ENCODE measurements at places on chromosomes 6 and 20. TPM values are rescaled to one million over a fixed set of nuclear protein-coding genes. Genes with fewer than 3 reads are reported as not detected.

- no peak overlapping the region for H3K27ac ChIP-seq
- no peaks in the 10 kb centered on the region for H3K4me1 ChIP-seq
- H3K4me3 ChIP-seq, result no peak overlapping the region
- DNase-seq, result no peak
- H3K36me3 ChIP-seq, result no peaks in the 10 kb centered on the region
Observed at GRCh38 chr6:135883045-135883444, 31.5 kb downstream of the PDE7B start.

DNA sequence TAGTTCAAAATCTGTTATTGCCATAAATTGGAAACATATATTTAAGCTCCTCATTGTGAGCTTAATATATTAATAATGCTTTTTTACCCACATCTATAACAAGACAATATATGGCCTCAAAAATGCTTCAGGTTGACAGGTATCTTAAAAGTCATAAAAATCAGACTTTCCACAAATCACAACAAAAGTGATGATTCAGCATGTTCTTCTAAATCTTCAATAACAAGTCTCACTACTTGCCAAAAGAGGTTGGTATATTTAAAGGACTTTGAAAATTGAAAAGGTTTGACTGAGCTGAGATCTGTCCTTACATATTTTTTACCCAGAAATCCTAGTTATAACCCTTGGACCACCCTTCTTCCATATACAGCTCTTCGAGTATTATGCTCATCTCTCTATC, 41.7 kb downstream of the ASCC3 start:
- H3K4me1 ChIP-seq, result no peaks in the 10 kb centered on the region
- H3K27me3 ChIP-seq, result no peaks in the 10 kb centered on the region
- no peak overlapping the region for H3K27ac ChIP-seq
- DNase-seq, result no peak

- peaks cover 45% of the 10 kb centered on the region for H3K4me1 ChIP-seq
- H3K4me3 ChIP-seq, result peak overlapping the region; percentile 84
- no peaks in the 10 kb centered on the region for H3K27me3 ChIP-seq
- no peaks in the 10 kb centered on the region for H3K36me3 ChIP-seq
- DNase-seq, result no peak
- peak overlapping the region; percentile 96 for H3K27ac ChIP-seq
Observed at GRCh38 chr6:69796073-69796641, 653 bp downstream of the LMBRD1 start.

GRCh38 chr6:841569-841968, 148.6 kb upstream of the EXOC2 start:
- no peaks in the 10 kb centered on the region for H3K27me3 ChIP-seq
- peaks cover 10% of the 10 kb centered on the region for H3K4me1 ChIP-seq
- no peaks in the 10 kb centered on the region for H3K36me3 ChIP-seq

GRCh38 chr6:168044521-168045130, 34.4 kb downstream of the FRMD1 start:
- no peaks in the 10 kb centered on the region for H3K4me1 ChIP-seq
- H3K27me3 ChIP-seq, result no peaks in the 10 kb centered on the region
- H3K4me3 ChIP-seq, result no peak overlapping the region
- no peaks in the 10 kb centered on the region for H3K36me3 ChIP-seq
- H3K27ac ChIP-seq, result no peak overlapping the region

DNA sequence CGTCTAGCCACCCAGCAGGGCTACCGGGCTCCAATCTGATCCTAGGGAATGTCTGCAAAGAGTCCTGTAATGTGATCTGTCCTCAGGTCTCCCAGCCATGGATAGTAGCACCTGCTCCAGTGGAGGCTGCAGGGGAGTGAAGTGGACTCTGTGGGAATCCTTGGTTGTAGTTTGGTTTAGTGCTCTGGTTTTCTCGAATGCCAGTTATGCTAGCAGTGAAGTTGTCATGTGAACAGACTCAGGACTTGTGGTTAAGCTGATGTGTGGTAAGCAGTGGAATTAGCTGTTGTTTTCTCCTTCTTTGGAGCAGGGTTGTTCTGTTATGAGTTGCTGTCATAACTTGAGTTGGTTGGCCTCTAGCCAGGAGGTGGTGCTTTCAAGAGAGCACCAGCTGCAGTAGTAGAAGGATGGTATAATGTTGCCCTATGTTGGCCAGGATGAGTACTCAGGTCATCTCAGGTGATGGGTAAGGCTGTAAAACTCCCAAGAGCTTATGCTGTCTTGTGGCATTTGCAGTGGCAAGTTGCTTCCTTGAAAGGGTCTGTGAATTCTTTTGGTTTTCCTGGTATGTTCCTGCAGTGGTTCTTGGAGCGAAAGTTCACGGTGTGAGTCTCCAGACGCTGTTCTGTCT, 390.2 kb downstream of the UTRN start:
- H3K36me3 ChIP-seq, result no peaks in the 10 kb centered on the region
- no peak for DNase-seq
- H3K27ac ChIP-seq, result no peak overlapping the region
- H3K4me1 ChIP-seq, result peaks cover 19% of the 10 kb centered on the region
- H3K27me3 ChIP-seq, result no peaks in the 10 kb centered on the region

GRCh38 chr6:28218312-28219248, 6.5 kb upstream of the ZSCAN9 start:
- peaks cover 5% of the 10 kb centered on the region for H3K4me1 ChIP-seq
- H3K4me3 ChIP-seq, result peak overlapping the region; percentile 68
- H3K27me3 ChIP-seq, result peaks cover 4% of the 10 kb centered on the region
- DNase-seq, result no peak
- H3K27ac ChIP-seq, result peak overlapping the region; percentile 70

DNA sequence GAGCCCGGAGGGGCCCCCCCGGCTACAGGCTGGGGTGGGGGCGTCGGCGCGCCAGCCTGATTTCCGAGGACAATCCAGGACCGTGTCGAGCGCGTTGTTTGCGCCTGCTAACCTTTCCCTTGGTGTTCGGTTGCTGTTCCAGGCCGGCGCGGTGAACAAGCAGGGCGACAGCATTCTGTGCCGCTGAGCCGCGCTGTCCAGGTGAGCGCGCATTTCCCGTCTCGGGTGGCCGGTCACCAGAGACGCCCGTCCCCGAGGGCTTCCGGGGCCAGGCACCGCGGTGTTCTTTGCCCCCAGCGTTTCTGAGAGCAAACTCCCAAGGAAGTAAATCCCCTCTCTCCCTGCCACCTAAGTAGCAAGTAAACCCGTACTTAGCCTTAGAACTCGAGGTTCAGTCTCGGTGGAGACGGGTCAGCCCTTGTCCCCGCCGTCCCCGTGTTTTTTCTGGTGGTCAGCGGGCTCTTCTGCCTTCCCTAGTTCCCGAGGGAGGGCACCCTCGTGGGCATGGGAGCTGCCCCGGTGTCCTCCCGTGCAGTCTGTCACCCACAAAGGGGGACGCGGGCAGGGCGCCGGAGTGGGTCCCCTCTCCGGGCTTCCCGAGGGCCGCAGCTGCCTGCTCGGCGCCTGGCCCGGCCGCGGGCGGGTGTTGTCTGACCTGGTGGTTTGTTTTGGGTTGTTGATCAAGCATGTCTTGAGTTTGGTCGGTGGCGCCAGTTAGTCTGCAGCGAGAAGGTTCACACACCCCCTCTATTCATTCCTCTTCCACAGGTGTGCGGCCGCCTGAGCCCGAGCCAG, 1.5 kb downstream of the ID4 start:
- H3K4me1 ChIP-seq, result peaks cover 60% of the 10 kb centered on the region
- no peaks in the 10 kb centered on the region for H3K27me3 ChIP-seq
- H3K4me3 ChIP-seq, result peak overlapping the region; percentile 84
- H3K36me3 ChIP-seq, result no peaks in the 10 kb centered on the region

DNA sequence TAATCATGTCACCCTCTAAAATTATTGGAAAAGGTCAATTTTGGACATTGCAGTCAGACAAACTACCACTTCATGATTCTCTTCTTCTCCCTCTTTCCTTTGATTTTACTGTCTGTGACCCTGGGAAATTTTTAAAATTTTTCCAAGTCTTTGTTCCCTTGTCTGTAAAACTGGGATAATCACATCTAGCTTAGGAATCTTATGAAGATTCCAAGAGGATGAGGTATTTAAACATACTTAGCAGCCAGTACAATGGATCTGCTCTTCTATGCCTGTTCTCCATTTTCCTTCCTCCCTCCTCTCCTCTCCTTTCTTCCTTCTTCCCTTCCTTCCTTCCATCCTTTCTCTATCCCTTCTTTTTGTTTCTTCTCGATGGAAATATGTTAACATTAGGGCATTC, 651.6 kb upstream of the MARCKS start:
- no peak for DNase-seq
- no peaks in the 10 kb centered on the region for H3K36me3 ChIP-seq
- H3K27me3 ChIP-seq, result no peaks in the 10 kb centered on the region
- H3K4me3 ChIP-seq, result no peak overlapping the region

DNA sequence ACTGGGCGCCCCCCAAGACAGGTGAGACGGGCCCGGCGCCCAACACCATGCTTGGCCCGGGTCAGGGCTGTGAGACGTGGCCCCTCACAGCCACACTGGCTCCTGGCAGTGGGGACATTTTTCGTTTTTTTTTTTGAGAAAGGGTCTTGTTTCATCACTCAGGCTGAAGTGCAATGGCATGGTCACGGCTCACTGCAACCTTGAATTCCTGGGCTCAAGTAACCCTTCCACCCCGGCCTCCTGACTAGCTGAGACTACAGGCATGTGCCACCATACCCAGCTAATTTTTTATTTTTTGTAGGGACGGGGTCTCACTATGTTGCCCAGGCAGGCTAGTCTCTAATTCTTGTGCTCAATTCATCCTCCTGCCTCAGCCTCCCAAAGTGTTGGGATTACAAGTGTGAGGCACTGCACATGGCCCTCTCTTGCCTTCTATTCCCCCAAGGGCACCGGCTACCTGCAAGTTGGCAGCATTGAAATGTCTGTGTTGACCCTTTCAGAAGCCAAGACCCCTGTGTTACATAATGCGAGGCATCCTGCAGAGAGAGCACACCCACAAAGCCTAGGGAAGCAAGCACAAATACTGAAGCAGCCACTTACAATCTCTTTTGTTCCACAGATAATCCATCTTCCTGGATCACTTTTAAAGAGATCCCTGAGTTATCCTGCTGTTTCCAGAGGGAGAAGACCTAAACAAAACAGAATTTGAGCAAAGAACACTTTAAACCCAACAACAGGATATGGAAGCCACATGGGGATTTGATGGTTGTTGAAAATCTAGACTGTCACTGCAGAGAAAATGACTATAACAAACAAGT, 57.5 kb upstream of the SLC4A11 start:
- peaks cover 21% of the 10 kb centered on the region for H3K36me3 ChIP-seq
- DNase-seq, result no peak
- no peak overlapping the region for H3K4me3 ChIP-seq
- H3K27ac ChIP-seq, result no peak overlapping the region
- H3K4me1 ChIP-seq, result no peaks in the 10 kb centered on the region

GRCh38 chr6:78492351-78493017, 374.9 kb upstream of the IRAK1BP1 start:
- no peak for DNase-seq
- H3K4me3 ChIP-seq, result no peak overlapping the region
- no peaks in the 10 kb centered on the region for H3K36me3 ChIP-seq
- H3K4me1 ChIP-seq, result no peaks in the 10 kb centered on the region

DNA sequence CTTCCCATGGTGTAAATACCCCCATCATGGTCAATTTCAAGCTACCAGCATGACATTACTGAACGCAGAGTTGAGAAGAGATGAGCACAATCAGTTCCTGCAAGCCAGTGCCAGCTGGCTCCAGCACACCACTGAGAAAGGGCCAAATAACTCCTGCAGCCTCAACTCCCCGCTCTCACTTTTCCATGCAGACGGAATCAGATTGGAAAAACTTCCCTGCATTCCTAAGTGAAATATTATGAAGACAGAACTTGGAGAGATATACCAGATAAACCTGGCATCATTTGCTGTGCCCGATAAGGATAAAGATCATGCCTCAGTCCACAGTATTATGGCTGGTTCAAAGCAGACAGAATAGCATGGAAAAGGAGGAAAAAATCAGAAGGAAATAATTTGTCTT, 56.7 kb downstream of the FILIP1 start:
- H3K27ac ChIP-seq, result peak overlapping the region; percentile 77
- H3K4me3 ChIP-seq, result no peak overlapping the region
- DNase-seq, result no peak
- H3K4me1 ChIP-seq, result peaks cover 26% of the 10 kb centered on the region

DNA sequence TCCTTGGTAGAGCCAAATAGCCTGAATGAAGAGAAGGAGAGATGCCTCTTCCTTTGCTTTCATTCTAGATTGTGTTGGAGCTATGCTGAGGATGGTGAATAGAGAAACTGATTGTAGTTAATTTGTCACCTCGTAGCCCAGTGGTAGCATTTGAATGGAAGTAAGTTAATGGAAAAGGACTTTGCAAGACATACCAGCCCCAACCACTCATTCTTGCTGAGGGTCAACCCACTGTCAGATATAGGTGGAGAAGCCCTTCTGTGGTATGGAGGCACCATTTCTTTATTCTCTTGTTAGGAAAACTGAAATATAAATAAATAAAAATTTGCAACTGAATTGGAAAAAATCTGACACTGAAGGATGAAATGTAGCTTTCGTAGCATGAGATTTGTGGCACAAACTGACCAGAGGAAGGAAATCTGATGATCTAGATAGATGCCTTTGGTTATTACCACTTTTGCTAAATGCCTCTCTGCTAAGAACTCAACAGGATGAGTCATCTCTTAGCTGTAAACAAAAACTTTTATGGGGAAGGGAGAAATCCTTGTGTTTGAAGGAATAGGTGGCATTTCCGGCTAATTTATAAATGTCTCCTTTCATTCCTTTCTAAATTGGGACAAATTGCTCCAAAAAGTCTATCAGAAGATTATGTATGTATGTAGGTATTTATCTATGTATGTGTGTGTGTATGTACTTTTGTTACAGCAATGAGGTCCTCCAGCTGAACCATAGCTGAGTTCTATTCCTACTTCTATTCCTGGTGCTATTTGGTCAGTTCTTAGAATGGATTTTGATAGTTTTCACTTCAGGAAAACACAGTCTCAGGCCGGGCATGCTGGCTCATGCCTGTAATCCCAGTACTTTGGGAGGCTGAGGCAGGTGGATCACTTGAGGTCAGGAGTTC, 76.5 kb upstream of the SUPT3H start:
- DNase-seq, result no peak
- no peak overlapping the region for H3K27ac ChIP-seq

DNA sequence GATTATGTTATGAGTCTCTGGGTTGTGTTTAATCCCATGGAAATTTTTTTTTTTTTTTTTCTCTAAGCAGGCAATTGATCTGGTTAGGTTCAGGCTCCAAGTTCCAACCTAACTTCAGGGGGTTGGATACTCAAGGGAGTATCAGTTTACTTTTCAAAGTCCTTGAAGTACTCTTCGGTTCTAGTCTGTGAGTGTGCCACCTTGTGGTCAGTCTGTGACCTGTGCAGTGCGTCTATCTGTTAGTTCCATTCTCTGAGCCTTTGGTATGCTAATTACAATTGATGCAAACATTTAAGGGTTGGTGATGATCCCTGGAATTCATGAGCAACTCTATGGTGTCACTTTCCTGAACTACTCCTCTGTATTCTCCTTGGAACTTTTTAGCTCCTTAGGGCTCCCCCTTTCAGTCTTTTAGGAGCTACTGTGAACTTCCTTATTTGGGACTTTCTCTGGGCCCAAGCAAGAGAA, 342.0 kb downstream of the SOX4 start:
- DNase-seq, result no peak
- H3K36me3 ChIP-seq, result no peaks in the 10 kb centered on the region
- H3K27me3 ChIP-seq, result no peaks in the 10 kb centered on the region
- H3K4me1 ChIP-seq, result no peaks in the 10 kb centered on the region
- no peak overlapping the region for H3K4me3 ChIP-seq

GRCh38 chr6:53527249-53527765, 17.6 kb downstream of the GCLC start:
- H3K36me3 ChIP-seq, result no peaks in the 10 kb centered on the region
- H3K27me3 ChIP-seq, result no peaks in the 10 kb centered on the region

Gene MBOAT1
- total RNA-seq, result 12.6 TPM

Gene RIPOR3
- total RNA-seq, result 4.8 TPM

Gene COL12A1
- total RNA-seq, result 15.6 TPM

Gene VGLL2
- total RNA-seq, result not detected

Gene BEND6
- 2.4 TPM for total RNA-seq

Gene PFDN6
- total RNA-seq, result 39.3 TPM

Gene WFDC12
- total RNA-seq, result 0.64 TPM

Gene CTCFL
- total RNA-seq, result not detected

Gene RIPPLY2
- total RNA-seq, result not detected
